ENCODE measurements at places on chromosomes 3 and 15.

DNA sequence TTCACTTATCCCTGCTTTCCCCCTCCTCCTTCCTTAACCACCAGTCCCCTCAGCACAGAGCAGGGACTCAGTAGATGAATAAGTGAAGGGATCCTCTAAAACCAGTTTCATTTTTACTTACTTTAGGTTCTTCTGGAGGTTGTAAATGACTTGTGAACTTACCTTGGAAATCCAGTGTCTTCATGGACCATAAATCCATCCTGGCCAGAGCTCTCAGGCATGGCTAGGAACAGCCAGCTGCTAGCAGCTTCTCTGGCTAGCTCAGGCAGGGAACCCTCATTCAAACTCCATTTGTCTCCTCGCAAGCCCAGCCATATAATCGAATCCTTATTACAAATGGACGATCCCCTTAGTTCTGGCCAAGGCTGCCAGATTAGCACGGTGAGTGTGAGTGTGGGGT, 78.5 kb downstream of the LRTM1 start:
- no peak for DNase-seq

DNA sequence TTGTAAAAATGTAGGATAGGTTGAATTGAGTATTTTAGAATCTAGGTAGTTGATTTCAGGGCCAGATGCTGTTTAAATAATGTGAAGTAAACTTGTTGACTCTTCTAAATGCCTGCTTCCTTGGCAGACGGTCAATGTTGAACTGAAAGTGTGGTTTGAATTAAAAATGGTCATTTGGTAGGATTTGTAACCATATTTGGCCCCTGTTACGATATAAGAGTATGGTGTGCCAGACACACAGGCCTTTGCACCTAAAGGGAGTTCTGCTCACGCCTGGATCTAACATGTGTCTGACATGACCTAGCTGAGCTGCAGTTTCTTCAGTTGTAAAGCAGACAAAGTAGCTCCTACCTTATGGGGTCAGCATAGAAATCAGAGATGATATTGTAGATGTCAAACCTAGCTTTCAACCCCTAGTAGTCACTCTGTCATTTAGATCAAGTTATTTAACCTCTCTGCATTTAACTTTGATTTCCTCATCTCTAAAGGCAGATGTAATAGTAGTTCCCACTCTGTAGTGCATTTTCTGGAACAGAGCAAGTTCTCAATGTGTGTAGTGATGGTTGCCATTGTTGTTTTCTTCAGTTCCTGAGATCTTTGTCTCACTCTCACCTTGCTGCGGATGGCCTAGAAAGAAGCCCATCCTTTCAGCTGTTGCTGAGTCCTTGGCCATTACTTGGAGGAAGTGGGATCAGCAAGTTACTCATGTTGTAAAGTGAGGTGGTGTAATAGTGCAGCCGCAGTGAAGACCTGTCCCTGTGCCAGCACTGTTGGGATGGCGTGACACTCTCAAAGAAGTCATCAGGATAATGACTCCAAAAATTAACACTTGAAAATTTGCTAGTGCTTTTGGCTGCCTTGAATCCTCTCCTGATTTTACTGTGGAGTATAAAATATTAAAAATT, 90.2 kb downstream of the GHSR start:
- DNase-seq: peak; percentile 16

GRCh38 chr15:80436511-80437307, 32.5 kb downstream of the ARNT2 start:
- no peak for DNase-seq

GRCh38 chr3:44104668-44105321, 136.9 kb upstream of the TOPAZ1 start:
- DNase-seq: peak; percentile 17

- no peak for DNase-seq
These were observed 20.1 kb upstream of the BCL6 start for GRCh38 chr3:187765342-187765741.

DNA sequence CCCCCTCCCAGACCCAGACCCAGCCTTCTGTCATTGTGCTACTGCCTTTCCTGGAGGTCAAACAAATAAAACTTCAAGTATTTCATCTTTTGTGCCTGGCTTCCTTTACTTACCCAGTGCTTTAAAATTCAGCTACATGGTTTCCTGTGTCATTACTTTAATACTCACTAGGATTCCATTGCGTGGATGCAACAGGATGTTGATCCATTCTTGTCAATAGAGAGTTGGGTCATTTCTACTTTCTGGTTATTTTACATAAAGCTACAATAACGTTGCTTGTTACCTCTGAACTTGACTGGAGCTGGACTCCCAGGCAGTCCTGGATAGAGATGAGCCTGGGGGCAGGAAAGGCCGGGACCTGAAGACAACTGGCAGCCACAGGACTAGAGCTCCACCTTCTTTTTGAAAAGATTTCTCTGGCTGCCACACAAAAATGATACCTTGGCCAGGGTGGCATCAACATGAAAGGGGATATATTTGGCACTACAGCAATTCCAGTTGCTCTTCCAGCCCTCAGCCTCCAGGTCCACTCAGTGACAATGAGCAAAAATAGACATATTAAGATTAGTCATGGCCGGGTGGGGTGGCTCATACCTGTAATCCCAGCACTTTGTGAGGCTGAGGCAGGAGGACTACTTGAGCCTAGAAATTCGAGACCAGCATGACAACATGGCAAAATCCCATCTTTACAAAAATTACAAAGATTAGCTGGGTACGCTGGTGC, 23.3 kb upstream of the HEG1 start:
- no peak for DNase-seq

DNA sequence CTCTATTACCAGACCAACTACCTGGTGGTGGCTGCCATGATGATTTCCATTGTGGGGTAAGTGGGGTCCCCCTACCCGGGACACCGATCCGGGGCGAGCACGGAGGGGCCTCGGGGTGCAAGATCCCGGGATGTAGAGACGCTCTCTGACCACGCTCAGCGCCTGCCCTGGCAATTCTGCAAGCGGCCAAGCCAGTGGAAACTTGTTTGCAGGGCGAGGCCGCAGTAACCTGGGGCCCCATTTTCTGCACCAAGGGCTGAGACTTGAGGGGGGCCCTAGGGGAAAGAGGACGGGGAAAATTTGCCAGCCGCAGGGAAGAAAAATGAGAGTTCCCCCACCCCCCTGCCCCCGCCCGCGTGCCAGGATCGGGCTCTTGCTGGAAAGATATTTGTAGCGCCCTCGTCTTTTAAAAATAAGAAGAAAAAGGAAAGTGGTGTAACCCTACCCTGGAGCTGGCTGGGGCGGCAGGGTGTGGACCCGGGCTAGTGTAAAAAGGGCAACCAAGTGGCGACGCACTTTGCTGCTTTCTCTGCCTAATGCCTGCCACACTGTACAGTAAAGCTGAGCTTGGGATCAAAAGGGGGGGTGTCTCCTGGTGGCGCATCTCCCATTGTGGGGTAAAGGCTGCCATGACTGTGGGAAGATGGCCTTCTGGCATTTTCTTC, 563 bp downstream of the ARL6IP5 start:
- DNase-seq: no peak

DNA sequence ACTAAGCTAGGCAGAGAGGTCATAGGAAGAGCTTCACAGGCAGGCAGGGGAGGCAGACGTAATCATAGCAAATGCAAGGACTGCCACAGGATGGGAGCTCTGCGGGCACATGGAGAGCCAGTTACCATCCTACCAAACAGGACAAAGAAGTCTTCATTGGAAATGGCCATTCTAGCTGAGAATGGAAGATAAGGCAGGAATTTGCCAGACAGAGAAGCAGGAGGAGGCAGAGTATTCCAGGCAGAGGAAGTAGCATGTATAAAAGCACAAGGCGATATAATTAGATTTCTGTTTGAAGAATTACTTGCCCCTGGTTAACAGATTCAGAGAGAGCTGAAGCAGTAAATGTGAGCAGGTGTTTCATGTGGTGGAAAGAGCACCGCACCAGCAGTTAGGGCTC, 3.5 kb upstream of the SEMA5B start:
- no peak for DNase-seq

DNA sequence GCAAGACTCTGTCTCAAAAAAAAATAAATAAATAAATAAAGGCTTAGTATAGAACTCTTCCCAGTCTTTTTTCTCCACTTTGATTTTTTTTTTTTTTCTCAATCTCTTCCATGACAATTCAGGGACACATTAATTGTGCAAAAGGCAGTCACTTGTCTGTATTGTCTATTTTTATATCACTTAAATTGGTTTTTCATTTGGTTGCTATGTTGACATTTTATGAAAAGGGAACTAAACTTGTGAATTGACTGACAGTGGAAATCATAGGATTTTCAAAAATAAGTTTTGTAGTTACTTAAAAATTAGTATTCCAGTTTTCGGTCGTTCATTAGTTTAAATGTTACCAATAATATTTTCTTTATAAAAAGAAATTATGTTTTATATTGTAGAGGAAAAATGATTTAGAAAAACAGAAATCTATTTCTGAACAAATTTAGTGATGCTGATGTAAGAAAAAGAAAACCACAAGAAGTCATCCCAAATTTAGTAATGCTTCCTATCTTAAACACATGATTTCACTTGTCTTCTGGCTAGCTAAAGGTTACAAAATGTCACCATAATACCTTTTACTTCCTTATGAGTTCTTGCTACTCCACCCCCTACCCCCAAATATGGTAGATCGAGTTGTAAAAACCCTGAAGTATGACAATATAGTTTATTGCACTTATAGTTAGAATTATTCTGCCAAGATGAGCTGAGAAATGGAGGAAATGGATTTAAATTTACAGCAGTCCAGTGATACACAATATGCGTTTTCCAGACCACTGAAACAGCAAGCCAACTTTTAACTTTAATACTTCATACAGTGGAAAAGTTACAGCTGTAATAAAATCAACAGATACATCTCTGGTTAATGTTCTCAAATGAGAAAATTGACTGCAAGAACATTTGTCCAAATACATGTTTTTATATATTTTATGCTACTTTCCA, 37.0 kb downstream of the PPARG start:
- DNase-seq: no peak

- no peak for DNase-seq
These were observed 42.2 kb upstream of the B3GNT5 start for GRCh38 chr3:183210862-183211341.

DNA sequence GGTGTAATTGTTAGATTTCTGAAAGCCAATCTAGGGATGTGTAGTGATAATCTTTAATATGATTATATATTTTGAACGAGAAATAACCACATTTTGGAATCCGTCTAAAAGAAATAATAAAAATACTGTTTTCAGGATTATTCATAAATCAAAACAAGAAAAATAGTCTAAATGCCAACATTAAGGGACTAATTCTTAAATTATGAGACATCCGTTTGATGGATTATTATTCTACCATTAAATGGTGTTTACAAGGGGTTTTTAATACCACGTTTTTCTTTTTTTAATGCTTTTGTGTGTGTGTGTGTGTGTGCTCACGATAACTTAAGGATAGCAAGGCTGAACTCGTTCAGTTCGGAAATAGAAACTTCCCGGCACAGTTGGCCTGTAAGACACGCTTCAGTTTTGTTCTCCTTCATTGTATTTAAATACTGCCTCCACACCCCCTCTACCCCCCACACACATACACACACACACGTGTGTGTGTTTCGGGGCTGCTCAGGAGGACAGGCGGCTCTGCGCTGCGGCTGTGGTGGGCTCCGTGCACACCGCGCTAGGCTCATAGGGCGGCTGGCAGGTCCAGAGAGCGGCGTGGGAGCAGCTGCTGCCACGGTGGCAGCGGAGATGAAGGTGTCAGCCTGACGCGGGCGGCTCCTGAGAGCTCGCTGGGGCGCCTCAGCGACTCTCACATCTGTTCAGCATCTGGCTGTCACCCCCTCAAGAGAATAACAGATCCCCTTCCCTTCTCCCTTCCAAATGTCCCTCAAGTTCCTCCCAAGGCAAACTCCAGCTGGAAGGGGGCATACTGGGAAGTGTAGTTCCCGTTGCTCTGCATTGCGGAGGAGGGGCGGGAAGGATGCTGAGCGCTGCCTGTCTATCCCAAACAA, 23.0 kb upstream of the ANP32A start:
- no peak for DNase-seq

GRCh38 chr3:57872606-57873005, 116.5 kb downstream of the SLMAP start:
- no peak for DNase-seq

DNA sequence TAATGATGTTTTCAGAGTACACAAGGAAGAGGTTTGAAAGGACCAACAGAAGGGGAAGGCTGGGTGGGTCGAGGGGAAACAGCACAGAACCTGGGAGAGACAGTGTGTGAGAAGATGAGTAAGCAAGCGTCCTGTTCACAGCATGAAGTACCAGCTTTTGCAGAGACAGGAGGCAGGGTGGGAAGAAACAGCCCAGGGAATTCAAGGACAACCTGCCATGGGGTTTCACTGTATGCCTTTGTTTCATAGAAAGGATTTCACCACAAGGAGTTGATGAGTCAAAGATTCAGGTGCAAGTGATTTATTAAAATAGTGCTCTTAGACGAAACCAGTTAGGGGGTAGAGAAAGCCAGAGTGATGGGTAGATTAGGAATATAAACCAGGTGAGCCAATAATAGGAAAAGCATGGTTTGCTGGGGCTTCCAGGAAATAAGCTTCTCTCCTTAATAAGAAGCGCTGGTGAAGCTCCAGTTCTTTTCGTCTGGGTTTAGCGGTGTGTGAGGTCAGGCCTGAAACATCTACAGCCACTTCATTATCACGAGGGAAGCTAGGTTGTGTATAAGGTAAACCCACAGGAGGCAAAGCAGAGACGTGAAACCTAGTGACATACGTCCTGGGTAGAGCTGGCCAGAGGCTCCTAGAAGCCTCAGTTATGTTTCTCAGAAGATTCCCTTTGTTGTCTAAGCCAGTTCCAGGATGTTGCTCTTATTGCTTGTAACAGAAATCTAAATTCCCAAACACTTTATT, 3.9 kb downstream of the HHLA2 start:
- DNase-seq: no peak
